ENCODE measurements at places on chromosomes 3 and 15. TPM values are rescaled to one million over a fixed set of nuclear protein-coding genes. Genes with fewer than 3 reads are reported as not detected.

GRCh38 chr15:89490081-89490813 is 6.1 kb downstream of the RHCG start:
- no peak for DNase-seq
- no peak overlapping the region for H3K4me3 ChIP-seq
- peaks cover 12% of the 10 kb centered on the region for H3K4me1 ChIP-seq
- no peak overlapping the region for H3K27ac ChIP-seq

GRCh38 chr3:157447026-157447694 is 10.5 kb downstream of the PTX3 start:
- H3K36me3 ChIP-seq, result peaks cover 5% of the 10 kb centered on the region
- H3K4me3 ChIP-seq, result no peak overlapping the region
- H3K4me1 ChIP-seq, result peaks cover 17% of the 10 kb centered on the region
- DNase-seq, result peak; percentile 53
- no peak overlapping the region for H3K27ac ChIP-seq
- H3K27me3 ChIP-seq, result no peaks in the 10 kb centered on the region

DNA sequence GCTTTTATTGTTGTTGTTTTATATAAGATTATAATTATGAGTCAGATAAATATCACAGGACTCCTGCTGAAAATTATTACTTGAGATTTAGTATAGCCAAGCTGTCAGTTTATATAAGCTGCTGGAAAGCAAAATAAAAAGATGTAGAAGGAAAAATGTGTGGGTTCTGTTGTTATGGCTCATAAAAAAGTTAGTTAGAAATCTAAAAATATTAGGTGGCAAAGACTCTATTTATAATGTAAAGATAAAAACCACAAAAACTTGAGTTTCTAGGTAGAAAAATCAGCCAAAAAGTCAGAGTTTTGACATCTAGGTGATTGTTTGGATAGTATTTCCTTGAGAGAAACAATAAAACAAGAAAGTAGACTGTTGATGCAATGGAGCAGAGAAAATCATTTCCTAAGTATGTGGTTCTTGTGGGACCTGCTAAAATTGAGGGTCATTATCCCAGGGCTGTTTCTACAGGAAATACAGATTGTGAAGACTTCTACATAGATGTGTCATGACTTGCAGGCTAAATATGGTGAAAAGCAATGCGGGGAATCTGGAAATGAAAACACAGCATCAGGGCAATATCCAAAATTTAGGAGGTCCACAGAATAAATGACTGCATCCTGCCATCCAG is 1109.6 kb upstream of the CADM2 start:
- no peak overlapping the region for H3K27ac ChIP-seq
- H3K36me3 ChIP-seq, result no peaks in the 10 kb centered on the region
- H3K4me3 ChIP-seq, result no peak overlapping the region
- H3K27me3 ChIP-seq, result no peaks in the 10 kb centered on the region
- no peak for DNase-seq

Gene RGMA
- 0.51 TPM for total RNA-seq

GRCh38 chr3:127119693-127120464 is 73.1 kb upstream of the PRR23E start:
- H3K27me3 ChIP-seq, result peaks cover 21% of the 10 kb centered on the region
- no peak overlapping the region for H3K4me3 ChIP-seq
- DNase-seq, result no peak
- no peak overlapping the region for H3K27ac ChIP-seq
- no peaks in the 10 kb centered on the region for H3K4me1 ChIP-seq

GRCh38 chr3:152104847-152105415 is 163.8 kb upstream of the MBNL1 start:
- no peak for DNase-seq
- H3K4me3 ChIP-seq, result no peak overlapping the region
- H3K27ac ChIP-seq, result no peak overlapping the region
- no peaks in the 10 kb centered on the region for H3K27me3 ChIP-seq
- H3K36me3 ChIP-seq, result no peaks in the 10 kb centered on the region

DNA sequence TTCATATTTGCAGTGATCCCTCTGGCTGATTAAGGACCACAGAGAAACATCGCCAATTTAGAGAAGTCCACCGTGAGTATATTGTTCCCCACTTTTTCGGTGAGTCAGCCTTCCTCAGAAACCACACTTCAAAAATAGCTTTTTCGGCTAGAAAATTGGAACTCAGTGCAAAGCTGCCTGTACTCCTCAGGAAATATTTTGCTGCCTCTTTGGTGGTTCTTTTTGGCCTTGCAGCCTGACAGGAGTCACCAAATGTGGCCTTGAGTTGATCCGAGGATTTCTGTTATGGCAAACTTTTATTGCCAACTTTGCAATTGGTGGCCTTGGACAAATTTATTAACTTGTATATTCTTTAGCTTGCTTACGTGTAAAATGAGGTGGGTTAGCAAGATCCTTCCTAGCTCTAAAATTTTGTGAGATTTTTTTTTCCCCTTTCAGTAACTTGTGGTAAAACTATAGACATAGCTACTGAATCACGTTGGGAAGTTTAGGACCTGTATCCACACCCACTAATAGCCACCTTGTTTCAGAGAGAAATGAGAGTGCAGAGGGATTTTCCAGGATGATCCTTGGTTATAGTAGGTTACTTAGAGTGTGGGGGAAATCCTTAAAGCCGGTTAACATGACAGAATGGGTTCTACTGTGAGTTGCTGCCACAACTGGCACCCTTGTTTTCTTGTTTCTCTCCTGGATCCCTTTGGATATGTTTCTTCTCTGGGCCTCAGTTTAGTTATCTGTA is 9.9 kb downstream of the ARL6IP5 start:
- no peaks in the 10 kb centered on the region for H3K27me3 ChIP-seq
- H3K4me1 ChIP-seq, result peaks cover 35% of the 10 kb centered on the region
- no peak overlapping the region for H3K27ac ChIP-seq
- peaks cover 82% of the 10 kb centered on the region for H3K36me3 ChIP-seq
- no peak for DNase-seq

- H3K4me1 ChIP-seq, result no peaks in the 10 kb centered on the region
- no peak for DNase-seq
- H3K27ac ChIP-seq, result no peak overlapping the region
- H3K36me3 ChIP-seq, result no peaks in the 10 kb centered on the region
- no peak overlapping the region for H3K4me3 ChIP-seq
Observed at GRCh38 chr15:100154338-100154737, 187.4 kb downstream of the ADAMTS17 start.

GRCh38 chr3:46399557-46399956 is 7.3 kb downstream of the CCR5AS start:
- H3K4me3 ChIP-seq, result no peak overlapping the region
- no peak overlapping the region for H3K27ac ChIP-seq
- H3K36me3 ChIP-seq, result no peaks in the 10 kb centered on the region
- H3K4me1 ChIP-seq, result peaks cover 5% of the 10 kb centered on the region

Gene PDE8A
- 27.3 TPM for total RNA-seq

Gene SPATA12
- total RNA-seq, result 0.12 TPM

Gene LEKR1
- total RNA-seq, result 1.3 TPM

Gene TMIE
- 0.26 TPM for total RNA-seq

DNA sequence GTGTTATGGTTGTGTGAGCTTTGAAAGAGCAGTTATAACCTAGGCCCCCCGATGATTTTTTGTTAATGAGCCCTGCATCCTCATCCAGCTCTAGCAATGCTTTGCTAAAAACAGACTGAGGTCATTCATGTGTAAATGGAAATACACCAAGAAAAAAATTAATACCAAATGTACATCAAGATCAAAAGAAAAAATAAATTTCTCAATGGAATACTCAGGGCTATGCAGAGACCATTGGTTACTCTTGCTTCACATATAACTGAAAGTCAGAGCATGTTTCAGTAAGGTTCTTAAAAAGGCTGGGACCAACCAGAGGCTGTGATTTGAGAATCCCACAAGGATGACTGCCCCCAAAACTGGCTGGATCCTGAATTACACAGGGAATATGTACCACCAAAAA is 48.0 kb downstream of the ARHGAP31 start:
- no peak overlapping the region for H3K27ac ChIP-seq
- no peaks in the 10 kb centered on the region for H3K27me3 ChIP-seq
- no peak overlapping the region for H3K4me3 ChIP-seq
- no peaks in the 10 kb centered on the region for H3K36me3 ChIP-seq
- H3K4me1 ChIP-seq, result no peaks in the 10 kb centered on the region

Gene CKMT1B
- 19.0 TPM for total RNA-seq

DNA sequence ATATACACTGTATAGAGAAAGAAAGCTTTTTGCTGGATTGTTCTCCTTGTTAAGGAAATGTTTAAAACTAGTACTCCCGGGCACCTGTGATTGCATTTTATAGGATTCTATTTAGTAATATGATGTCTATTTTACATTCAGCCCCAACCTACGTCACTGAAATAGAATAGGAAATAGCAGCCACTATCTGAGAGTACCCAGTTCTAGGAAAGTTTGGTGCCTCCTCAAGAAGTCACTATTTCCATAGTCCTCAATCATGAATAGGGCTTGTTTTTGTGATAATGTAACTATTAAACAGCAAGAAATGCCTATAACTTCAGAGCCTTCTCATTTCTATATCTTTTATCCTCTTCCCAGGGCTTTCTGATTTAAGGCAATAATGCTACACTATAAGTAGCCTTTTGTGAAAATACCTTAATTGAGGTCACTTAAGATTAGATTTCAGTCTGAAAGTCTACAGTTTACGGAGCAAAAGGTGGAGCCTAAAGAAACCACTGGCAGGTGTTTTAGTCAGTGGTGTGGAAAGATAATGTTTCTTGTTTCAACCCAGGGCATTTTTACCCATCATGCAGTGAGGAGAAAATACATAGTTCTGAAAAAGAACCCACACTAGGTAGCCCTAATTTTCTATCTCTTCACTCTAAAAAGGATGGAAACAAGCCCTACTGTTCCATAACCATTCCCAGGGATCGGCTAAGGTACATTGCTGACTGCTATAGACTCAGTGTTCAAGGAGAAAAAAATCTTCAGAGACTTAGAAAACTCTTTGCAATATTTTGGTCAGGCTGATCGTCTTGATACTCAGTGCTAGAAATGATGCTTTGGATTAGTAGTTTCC is 38.7 kb downstream of the TIGIT start:
- H3K27ac ChIP-seq, result no peak overlapping the region
- H3K36me3 ChIP-seq, result peaks cover 9% of the 10 kb centered on the region
- no peaks in the 10 kb centered on the region for H3K27me3 ChIP-seq
- no peak for DNase-seq
- H3K4me1 ChIP-seq, result no peaks in the 10 kb centered on the region

Gene AGBL1
- total RNA-seq, result not detected

DNA sequence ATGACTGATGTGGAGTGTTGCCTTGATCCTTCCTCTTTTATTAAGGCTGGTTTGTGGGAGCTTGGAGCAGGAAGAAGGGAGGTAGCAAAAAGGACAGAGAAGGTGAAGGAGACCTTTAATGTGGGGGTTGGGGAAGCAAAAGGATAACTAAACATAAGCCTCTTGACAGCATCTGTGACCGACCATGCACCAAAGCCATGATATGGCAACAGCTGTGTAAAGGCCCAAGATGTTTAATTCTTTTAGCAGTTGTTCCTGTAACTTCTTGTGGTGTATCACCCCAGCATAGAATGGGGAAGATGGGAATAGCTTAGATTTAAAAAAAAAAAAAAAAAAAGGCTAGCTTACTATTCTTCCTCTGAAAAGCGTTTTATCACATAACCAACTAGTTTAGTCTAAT is 194.7 kb downstream of the KLHL25 start:
- H3K27me3 ChIP-seq, result no peaks in the 10 kb centered on the region
- no peak for DNase-seq
- H3K4me3 ChIP-seq, result no peak overlapping the region
- H3K36me3 ChIP-seq, result peaks cover 54% of the 10 kb centered on the region
